Bronchial epithelial cell (primary cell): ENCODE measurements at places on chromosomes 16 and 17. TPM values are rescaled to one million over a fixed set of nuclear protein-coding genes. Genes with fewer than 3 reads are reported as not detected.

Gene EMP2
- total RNA-seq = 15.5 and 24.6 TPM in 2 replicates

Gene AANAT
- not detected in 2 replicates for total RNA-seq

Gene HOXB6
- not detected in 2 replicates for total RNA-seq

Gene ZNF276
- 12.9 and 15.5 TPM in 2 replicates for total RNA-seq

Gene DHRS7C
- not detected in 2 replicates for total RNA-seq

Gene SPATA22
- total RNA-seq = not detected in 2 replicates

Gene SEZ6L2
- total RNA-seq = 1.8 and 2.9 TPM in 2 replicates

Gene KRT33A
- total RNA-seq = 0.13 TPM in 1 of 2 replicates, not detected in the other

Gene RMI2
- 2.6 and 3.8 TPM in 2 replicates for total RNA-seq

DNA sequence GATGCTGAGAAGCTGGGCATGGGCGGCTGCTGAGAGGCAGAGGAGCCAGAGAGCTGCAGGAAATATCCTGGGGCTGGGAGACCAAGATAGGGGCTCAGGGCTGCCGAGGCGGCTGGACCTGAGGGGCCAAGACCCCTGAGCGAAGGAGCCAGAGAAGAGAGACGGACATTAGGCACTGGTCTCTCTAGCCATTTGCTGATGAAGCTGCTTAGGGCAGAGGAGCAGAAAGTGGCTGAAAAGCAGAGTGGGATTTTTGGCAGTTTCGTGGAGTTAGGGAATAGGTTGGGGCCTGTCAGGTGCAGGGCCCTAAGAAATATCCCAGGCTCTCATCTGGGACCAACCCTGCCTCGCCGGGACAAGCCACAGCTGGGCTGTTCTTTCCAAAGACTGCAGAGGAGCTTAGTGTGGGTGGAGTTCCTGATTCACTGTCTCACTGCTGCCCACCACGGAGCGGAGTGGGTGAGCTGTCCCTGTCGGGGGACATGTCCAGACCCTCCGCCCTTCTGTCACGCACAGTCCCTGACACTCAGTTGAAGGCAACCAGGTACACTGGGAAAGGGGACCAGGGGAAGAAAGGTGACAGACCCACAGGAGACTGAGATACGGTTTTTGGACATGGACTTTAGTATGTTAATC, 11.3 kb upstream of the DNASE1 start:
- DNase-seq = no peak

DNA sequence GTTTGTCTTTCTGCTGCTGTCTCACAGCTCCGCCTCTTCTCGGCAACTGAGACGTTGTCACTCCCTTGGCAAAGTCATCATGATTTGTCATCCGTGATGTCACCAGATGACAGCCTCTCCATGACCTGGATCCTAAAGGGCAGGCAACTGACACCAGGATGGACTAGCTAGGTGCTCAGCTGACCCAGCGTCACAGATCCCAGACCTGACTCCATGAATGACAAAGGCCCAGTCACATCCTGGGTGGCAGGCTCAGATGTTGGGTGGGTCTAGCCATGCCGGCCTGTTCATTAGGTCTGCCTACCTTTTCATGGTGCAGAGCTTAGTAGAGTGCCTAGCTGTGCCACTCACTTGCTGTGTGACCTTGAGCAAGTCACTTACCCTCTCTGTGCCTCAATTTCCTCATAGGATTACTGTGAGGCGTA, 3.8 kb upstream of the TMEM238L start:
- no peak for DNase-seq

- DNase-seq = no peak
Observed at GRCh38 chr17:73371836-73372235, 60.0 kb upstream of the CDC42EP4 start.

- peak; percentile 29 for DNase-seq
Observed at GRCh38 chr17:34412965-34413441, 50.0 kb upstream of the CCL1 start.

GRCh38 chr16:53692146-53692545, 11.5 kb downstream of the RPGRIP1L start:
- no peak for DNase-seq

GRCh38 chr16:69012906-69013305, 92.5 kb upstream of the HAS3 start:
- peak; percentile 54 for DNase-seq

GRCh38 chr17:48522031-48522653, 8.7 kb downstream of the HOXB1 start:
- no peak for DNase-seq

DNA sequence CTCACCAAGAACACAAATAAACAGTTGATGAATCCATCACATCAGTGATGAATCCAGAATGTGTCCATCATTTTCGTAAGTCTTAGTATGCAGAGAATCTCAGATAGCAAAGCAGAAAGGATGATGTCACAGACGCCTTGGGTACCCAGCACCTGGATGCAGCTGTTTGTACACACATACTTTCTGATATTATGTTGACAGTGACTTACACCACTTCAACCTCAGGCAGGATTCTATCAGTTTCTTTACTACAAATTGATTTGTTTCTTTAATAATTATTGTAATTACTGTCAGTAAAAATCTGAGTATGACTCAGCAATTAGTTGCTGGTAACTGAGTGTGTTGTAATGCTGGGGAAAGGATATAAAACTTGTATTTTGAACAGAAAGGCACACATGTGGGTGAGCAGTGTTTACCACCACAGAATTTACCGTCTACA, 159.8 kb downstream of the RPTOR start:
- DNase-seq = peak; percentile 11

- DNase-seq = no peak
Observed at GRCh38 chr17:65984299-65984698, 207.6 kb downstream of the CEP112 start.

- no peak for DNase-seq
Observed at GRCh38 chr17:77744066-77744988, 214.2 kb upstream of the TNRC6C start.

DNA sequence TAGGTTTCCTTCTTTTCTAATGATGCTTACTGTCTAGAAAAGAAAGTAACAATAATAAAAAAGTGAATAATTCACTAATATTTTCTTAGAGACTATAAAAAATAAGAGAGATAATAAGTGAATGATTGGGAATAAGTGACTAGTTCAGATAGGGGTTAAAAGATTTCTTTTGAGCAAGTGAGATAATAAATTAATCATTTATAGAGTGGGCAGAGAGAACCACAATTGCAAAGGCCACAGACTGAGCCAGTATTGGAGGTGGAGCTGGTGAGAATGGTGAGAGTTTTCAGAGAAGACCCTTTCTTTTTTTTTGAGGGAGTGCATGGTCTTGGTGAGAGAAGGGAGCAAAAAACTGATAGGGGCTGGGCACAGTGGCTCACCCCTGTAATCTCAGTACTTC, 159.1 kb upstream of the SALL1 start:
- DNase-seq = no peak

DNA sequence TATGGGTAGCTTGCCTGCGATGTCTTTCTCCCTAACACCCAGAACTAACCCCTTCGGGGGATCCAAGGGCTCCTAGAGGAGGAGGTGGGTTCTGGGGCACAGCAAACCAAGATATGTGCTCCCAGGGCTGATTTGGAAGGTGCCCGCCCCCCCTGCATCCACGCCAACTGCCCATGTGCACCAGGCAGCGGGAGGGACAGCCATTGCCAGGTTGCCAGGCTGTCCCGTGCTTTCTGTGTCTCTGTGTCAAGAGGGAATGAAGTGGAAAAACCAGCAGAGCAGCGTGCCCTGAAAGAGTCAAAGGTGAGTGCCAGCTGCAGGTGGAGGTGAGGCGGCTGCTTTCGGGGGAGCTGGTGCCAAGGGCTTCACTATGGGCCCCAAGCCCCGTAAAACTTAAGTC, 6.4 kb downstream of the TEKT5 start:
- no peak for DNase-seq

DNA sequence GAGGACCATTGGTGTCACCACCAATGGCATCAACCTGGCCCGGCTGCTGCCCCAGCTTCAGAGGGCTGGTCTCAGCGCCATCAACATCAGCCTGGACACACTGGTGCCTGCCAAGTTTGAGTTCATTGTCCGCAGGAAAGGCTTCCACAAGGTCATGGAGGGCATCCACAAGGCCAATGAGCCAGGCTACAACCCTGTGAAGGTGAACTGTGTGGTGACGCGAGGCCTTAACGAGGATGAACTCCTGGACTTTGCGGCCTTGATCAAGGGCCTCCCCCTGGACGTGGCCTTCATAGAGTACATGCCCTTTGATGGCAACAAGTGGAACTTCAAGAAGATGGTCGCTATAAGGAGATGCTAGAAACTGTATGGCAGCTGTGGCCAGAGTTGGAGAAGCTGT, 111.9 kb upstream of the SIAH1 start:
- DNase-seq = no peak

- DNase-seq = no peak
Observed at GRCh38 chr17:2700030-2700490, 11.5 kb downstream of the CLUH start.

- no peak for DNase-seq
Observed at GRCh38 chr17:76492123-76492988, 8.9 kb downstream of the RHBDF2 start.

DNA sequence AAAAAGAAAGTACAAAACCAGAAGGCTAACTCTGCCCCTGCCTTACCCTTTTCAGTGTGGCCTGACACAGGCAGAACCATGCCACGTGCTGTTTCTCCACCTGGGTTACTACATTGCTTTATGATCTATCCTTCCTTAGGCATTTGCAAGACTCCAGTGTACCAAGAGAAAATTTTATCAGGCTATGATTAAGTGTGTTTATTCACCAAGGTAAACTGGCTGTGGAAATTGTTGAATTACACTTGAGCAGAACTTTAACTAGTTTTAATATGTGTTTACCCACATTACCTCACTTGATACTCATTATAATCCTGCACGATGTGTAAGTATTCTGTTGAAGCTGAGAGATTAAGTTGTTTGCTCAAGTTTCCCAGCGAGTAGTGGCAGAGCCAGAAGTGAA, 129.7 kb upstream of the MYOCD start:
- peak; percentile 82 for DNase-seq

DNA sequence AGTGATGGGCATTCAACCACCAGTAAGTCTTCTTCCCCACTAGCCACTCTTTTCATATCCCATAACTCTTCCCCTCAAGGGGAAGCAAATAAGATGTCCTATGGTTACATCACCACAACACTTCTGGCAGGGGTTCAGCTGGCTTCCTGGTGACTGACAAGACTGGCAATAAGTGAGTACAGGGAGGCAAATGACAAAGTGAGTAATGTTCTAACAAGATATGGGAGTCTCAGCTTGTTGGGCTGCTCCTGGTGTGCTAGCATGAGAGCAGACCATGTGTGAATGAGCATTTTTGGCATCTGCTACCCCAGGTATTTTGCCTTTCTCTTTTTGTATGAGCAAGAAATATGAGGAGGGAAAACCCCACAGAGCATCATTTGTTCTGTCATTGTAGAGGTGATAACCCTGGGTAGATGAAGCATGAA, 9.9 kb downstream of the TMIGD1 start:
- peak; percentile 86 for DNase-seq

- peak; percentile 69 for DNase-seq
Observed at GRCh38 chr16:89325861-89326471, 108.5 kb downstream of the ZNF778 start.

DNA sequence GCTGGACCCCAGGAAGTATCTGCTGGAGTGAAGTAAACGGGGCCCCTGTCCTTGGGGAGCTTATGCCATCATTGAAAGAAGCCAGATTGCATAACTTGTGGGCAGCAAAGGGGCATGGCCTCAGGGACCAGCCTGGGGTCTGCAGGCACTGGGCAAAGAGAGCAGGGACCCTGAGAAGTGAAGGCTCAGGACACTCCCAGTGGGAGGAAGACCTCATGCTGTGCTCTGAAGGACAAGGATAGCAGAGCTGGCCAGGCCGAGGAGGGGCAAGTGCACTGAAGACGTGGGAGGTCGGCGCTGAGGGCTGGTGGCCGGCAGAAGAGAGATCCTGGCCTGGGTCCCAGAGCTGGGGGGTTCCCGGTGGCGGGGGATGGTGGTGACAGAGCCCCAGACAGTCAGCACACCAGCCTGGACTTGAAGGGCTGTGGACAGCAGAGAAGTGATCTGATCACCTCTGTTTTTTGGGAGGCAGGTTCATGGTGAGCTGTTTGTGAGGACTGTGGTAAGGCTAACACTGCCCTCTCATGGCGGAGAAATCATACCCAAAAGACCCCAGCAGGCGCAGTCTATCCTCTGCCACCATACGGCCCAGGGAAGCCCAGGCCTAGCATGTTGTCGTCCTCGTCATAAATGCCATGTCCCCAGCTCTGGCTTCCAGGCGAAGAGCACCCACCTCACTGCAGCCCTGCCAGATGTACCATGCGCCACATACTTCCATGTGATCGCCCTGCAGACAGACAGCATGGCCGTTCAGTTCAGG, 7.1 kb upstream of the CNP start:
- peak; percentile 39 for DNase-seq

DNA sequence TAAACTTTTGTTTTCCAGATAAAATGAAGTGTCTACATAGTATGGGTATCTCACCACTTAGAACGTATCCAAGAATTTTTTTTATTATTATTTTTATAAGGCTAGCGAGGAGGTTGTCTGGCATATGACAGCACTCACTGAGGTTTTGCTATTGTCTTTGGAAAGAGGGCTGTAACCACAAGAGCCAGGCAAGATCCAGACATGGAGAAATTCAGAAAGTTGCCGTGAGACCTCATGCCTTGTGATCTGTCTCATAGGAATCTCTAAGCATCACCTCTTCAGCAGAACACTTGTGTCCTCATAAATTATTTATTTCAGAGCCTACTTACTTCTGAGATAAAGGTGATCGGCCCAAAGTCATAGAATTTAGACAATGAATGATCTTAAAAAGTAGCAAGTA, 410.8 kb downstream of the CDH11 start:
- no peak for DNase-seq

DNA sequence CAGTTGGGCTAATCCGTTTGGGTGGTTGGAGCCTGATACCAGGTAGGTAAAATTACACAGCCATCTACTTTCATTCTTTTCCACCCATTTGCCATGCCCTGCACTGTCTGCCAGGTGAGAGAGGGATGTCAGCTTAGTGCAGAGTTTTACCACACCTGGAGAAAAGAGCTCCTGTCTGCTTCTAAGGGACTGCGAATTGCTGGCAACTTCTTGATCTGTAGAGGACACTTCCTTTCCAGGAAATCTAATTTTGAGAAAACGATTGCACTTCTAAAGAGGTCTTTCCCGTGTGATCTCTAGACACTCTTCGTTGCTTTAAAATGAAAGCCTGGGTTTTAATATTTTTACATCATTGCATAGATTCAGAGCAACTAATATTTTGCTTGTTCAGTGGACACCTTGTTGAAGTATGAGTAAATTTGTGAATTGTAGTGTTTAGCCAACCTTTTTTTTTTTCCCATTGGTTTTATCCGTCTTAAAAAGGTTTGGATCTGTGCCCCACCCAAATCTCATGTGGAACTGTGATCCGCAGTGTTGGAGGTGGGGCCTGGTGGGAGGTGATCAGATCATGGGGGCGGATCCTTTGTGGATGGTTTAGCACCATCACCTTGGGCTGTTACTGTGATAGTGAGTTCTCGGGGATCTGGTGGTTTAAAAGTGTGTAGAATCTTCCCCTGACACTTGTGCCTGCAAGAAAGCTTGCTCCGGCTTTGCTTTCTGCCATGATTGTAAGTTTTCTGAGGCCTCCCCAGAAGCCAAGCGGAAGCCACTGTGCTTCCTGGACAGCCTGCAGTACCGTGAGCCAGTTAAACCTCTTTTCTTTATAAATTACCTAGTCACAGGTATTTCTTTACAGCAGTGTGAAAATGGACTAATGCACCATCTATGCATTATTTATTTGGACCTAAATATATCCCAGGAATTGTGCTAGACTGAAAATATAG, 104.6 kb downstream of the PRKCA start:
- no peak for DNase-seq

GRCh38 chr16:71878911-71879310, 5.1 kb downstream of the ZNF821 start:
- no peak for DNase-seq
